HFFc6 (cell line): ENCODE measurements at places on chromosomes 4 and X. TPM values are rescaled to one million over a fixed set of nuclear protein-coding genes. Genes with fewer than 3 reads are reported as not detected.

DNA sequence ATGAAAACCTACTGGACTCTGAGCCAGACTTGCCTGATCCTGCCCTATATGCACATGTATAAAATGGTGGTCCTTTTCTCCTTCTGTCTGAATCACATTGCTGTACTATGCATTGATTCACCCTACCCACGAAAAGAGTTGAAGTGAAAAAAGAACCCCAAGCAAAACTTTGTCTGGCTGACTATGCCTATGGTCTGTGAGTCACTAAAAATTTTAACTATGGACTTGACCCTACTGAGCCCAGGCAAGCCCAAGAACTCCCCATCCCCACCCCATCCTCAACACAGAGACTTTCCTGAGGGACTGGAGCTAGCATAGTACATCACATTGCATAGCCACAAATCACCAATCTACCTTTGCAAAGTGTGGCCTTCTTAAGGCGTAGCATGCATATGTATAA, 116.6 kb upstream of the TENM3 start:
- peak; percentile 39 for DNase-seq

- DNase-seq, result peak; percentile 89
Observed at GRCh38 chr4:39319676-39320075, 46.5 kb downstream of the RFC1 start.

DNA sequence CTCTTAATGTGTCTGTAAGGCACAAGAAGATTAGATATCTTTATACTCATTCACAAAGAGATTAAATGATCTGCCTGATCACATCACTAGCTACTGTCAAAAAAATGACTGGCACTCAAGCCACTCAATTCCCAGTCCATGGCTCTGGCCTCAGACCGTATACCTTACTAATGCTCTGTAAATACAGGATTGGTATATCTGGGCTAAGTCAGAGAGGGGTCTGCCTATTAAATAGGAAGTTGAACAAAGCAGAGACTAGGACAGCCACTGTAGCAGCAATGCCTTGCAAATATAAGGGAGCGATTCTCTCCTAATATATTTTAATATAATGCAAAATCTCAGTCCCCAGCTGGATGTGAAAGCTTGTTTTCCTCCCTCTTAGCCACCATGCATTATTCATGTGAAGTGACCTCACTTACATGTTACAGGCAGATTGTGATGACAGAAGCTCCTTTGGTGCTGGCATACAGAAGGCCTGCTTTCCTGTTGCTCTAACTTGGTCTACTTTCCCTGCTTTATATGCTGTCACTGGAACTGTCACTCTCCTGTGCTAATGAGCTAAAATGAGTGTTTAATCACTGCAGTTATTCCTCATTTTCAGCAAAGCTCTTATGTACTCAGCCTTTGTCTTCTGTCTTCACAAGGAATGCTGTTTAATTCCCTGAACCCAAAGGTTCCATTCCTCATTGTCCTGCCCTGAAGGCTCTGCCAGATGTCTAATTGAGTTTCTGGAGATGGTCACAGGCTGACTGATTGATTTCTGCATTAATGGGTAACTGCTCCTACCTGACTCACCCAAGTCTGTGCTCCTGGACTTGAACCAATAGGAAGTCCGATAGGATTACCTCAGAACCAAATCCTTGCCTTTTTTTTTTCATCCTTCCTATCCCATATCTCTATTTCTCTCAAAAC, 578.2 kb downstream of the KLHL13 start:
- no peak for DNase-seq

DNA sequence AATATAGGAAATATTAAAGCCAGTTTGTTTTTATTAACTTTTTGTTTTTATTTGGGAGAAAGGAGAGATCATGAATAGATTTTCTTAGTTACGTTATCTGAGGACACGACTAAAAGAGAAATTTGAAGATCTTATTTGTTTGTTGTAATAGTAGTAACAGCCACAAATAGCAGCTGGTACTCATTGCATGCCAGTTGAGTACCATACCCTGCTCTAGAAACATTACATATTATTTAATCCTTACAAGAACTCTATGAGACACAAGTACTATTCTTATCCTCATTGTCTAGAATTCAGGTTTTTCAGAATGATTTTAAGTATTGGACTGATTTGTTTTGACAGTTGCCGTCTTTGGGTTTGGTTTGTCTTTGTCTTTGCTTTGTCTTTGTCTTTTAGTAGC, 31.8 kb downstream of the USP53 start:
- no peak for DNase-seq

MAGEC3 gene
- total RNA-seq, result 0.24 TPM in 1 of 3 replicates, not detected in the others
